ENCODE measurements at places on chromosomes 12 and 14.

DNA sequence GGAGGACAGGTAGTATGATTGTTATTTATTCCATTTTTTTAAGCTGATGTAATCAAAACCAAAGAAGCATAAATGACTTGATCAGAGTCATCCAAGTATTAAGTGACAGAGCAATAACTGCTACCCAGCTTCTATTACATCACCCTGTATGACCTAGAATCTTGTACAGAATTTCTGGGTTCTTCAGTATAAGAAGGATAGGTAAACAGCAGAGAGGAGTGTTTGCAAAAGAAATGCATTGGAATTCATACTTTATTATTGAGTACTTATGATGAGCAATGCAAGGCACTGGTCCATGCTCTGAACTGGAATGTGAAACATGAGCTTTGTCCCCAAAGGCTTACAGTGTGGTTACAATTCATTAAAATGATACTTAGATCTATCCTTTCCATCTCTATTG, 916.8 kb downstream of the DIO2 start:
- no peaks in the 10 kb centered on the region for H3K27me3 ChIP-seq
- H3K4me1 ChIP-seq, result no peaks in the 10 kb centered on the region
- no peak overlapping the region for H3K27ac ChIP-seq

DNA sequence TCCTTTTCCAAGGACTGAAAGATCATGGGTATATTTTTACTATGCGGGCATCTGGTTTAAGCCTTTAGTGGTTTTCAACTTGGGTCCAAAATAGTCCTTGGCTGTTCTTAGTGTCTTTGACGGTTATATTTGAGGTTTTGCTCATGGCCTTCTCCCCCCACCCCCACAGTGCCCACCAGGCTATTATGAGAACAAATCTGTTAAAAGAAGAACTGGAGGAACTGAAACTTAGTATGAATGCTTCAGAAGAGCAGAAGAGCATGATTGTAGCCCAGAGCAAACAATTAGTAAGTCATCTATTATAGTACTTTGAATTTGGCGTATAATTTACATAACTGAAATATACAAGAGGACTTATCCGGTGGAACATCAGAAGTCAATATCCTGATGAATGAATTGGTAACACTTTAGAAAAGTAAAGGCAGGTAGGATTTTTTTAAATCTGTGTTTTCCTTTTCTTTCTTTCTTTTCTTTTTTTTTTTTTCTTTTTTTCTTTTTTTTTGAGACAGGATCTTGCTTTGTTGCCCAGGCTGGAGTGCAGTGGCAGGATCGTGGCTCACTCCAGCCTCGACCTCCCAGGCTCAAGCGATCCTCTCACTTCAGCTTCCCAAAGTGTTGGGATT, 71.8 kb upstream of the BCAT1 start:
- DNase-seq, result no peak
- no peak overlapping the region for H3K27ac ChIP-seq
- H3K4me3 ChIP-seq, result no peak overlapping the region

- H3K4me1 ChIP-seq, result no peaks in the 10 kb centered on the region
- H3K27me3 ChIP-seq, result no peaks in the 10 kb centered on the region
- H3K4me3 ChIP-seq, result no peak overlapping the region
- no peaks in the 10 kb centered on the region for H3K36me3 ChIP-seq
- no peak overlapping the region for H3K27ac ChIP-seq
Observed at GRCh38 chr12:40156021-40156764, 50.3 kb upstream of the SLC2A13 start.

DNA sequence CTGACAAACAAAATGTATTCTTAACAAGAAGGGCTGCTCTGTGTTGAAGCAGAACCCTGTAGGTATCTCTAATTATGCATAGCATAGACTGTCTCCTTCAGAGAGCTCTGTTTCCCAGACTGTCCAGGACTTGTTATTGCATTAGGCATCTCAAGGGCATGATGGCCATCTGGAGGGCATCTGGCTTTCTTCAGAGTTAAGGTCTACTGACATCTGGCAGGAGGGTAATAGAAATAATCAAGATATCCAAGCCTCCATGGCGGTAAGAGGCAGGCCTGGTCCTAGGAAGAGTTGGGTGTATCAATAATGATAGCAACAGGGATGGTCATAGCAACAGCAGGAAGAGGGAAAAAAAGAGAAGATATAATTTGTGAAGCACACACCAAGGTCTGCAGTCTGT, 161.2 kb downstream of the TTC8 start:
- DNase-seq, result no peak
- no peaks in the 10 kb centered on the region for H3K36me3 ChIP-seq
- H3K27ac ChIP-seq, result no peak overlapping the region
- no peak overlapping the region for H3K4me3 ChIP-seq

GRCh38 chr12:126093908-126094307, 1028.7 kb downstream of the AACS start:
- H3K4me1 ChIP-seq, result no peaks in the 10 kb centered on the region
- H3K36me3 ChIP-seq, result no peaks in the 10 kb centered on the region
- no peaks in the 10 kb centered on the region for H3K27me3 ChIP-seq
- DNase-seq, result no peak
